Activated CD4-positive, alpha-beta T cell treated with anti-CD3 and anti-CD28 coated beads for 36 hours (primary cell): ENCODE measurements at places on chromosomes 2 and 18. TPM values are rescaled to one million over a fixed set of nuclear protein-coding genes. Genes with fewer than 3 reads are reported as not detected.

DNA sequence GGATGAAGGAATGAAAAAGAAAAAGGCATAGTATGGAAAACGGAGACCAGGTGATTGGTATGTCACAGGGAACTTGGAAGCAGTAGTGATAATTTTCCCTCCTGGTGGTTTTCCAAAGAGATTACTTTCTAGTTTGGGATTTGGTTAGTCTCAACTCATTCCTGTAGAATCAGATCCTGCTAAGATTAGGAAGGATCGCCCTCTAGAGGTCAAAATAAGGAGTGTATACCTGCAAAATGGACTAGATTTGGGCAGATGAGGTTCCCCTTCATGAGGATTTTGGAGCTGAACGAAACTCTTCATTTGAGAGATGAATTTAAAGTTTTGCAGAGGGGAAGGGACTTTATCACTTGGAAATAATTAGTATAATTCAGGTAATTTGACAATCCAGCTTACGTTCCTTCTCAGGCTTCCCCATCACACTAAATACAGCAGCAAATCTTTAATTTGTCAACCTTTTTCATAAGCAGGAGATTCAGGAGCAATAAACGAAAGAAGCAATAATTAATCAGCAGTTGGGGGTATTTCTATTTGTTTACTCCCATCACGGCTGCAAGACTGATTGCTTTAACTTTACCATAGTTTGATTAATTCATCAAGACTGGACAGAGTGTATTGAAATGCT, 65.2 kb downstream of the CCDC195 start:
- no peak for DNase-seq

GRCh38 chr2:155846259-155846658, 486.3 kb downstream of the NR4A2 start:
- no peak for DNase-seq

- DNase-seq: no peak
Measured at GRCh38 chr2:189372688-189373257, 68.5 kb upstream of the WDR75 start.

DNA sequence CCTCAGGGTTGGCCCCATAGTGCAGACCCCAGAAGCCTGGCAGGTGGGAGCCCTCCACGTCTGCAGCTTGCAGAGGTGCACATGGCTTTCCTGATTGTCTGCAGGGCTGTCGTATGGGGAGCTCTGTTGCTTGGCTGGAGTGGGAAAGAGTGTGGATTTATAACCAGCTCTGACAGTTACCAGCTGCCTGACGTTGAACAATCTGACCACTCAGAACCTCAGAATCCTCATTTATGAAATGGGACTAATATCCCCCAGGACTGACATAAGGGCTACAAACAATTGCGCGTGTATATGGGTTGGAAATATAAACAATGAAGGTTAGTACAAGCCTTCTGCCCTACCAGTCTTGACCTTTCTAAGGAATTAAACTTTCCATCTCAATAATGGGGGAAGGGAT, 13.9 kb upstream of the PXDN start:
- no peak for DNase-seq

GRCh38 chr18:25639596-25639995, 287.6 kb upstream of the ZNF521 start:
- no peak for DNase-seq

DNA sequence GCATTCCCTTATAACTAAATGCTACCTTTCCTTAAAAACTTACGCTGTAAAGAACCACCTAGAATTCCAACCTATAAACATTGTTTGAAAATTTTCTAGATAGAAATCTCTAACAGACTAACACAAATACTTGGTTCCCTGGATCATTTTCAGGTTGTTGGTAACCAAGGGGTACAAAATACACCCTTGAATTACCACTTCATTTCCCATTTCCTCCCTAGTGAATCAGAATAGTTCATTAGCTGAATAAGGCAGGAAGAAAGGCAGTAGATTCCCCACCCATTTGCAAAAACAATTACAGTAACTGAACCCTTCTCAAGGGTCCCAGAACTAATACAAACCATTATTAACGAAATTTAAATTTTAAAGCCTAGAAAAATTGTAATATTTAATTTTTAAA, 5.5 kb downstream of the MEX3C start:
- no peak for DNase-seq

DNA sequence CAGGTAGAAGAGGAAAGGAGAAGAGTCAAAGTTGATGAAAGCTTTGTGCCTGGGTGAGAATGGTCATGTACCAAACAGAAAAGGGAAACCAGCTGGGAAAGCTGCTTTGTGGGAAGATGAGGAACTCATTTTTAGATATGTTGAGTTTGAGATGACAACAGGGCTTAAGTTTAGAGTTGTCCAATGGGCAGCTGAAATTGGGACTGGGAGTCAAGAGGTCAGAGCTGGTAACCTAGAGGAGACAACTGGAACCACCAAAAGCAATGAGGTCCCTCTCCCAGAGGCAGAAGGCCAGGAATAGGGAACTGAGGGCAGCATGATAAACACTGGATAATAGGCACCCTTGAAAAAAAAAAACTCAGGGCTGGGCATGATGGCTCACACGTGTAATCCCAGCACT, 48.8 kb downstream of the SLC4A1AP start:
- DNase-seq: no peak

- no peak for DNase-seq
Measured at GRCh38 chr2:3601561-3602271, 6.8 kb downstream of the COLEC11 start.

GRCh38 chr2:62177392-62178049, 18.4 kb upstream of the B3GNT2 start:
- no peak for DNase-seq

- DNase-seq: no peak
Measured at GRCh38 chr2:59176737-59177136, 935.6 kb upstream of the FANCL start.

RBKS gene
- 4.6 TPM for total RNA-seq

GRCh38 chr2:145076085-145076484, 556.2 kb upstream of the ZEB2 start:
- no peak for DNase-seq
